ENCODE measurements at places on chromosomes 7 and 10.

- no peak overlapping the region for H3K27ac ChIP-seq
- DNase-seq = no peak
- H3K4me3 ChIP-seq = no peak overlapping the region
- no peaks in the 10 kb centered on the region for H3K36me3 ChIP-seq
These were observed 390.4 kb upstream of the LRRTM3 start for GRCh38 chr10:66535439-66535838.

DNA sequence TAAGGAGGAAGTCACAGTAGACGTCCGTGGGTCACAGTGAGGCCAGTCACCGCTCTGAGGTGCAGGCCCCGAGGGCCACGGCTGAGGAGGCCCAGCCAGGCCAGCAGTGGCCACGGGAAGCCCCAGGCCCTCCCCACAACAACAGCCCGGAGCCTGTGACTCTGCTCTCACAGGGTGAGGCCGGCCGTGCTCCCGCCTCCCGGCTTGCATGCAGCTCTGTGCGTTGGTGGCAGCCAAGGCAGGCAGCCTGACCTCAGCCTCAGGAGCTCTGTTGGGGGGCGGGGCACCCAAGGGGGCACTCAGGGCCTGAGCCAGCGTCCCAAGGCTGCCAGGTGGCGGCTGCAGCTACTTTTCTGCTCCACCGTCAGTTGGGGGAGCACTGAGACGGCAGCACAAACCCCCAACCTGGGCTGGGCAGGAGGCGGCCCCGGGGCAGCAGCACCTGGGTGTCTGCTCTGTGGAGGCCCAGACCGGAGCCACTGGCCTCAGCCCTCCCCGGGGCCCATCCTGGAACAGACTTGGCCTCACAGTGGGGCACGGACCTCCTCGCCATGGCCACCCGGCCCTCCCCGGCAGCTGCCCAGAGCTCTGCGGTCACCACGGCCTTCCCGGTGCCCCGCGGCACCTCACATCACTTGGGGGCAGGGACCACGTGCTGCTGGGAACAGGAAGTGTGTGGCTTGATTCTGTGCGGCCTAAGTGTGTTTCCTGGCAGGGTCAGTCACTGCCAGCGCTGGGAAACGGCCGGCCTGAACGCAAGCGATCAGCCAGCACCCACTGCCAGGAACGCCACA lies 13.3 kb downstream of the CYP2W1 start:
- H3K4me1 ChIP-seq = peaks cover 5% of the 10 kb centered on the region
- no peaks in the 10 kb centered on the region for H3K27me3 ChIP-seq
- H3K4me3 ChIP-seq = no peak overlapping the region
- H3K27ac ChIP-seq = no peak overlapping the region
- H3K36me3 ChIP-seq = no peaks in the 10 kb centered on the region

GRCh38 chr10:119189811-119190282 lies 11.2 kb upstream of the PRDX3 start:
- H3K27me3 ChIP-seq = no peaks in the 10 kb centered on the region
- H3K27ac ChIP-seq = no peak overlapping the region
- no peak overlapping the region for H3K4me3 ChIP-seq
- H3K36me3 ChIP-seq = no peaks in the 10 kb centered on the region

DNA sequence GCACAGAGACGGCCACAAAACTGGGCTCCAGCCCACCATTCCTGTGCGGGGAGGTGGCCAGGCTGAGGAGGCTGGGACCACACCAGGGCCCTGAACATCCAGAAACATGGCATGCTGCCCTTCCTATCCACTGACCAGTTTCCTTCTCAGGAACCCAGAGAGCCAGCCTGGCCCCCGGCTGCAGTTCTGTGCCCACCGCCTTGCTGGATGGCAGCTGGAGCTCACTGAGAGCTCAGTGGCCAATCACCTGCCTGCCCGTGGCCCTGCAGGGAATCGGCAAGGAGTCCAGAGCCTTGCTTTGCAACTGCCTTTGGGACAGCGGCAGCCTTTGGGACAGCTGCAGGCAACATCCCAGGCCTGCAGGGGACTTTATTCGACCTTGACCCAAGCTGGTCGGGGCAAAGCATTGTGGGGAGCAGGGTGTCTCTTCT lies 30.4 kb downstream of the STK32C start:
- no peak overlapping the region for H3K27ac ChIP-seq
- DNase-seq = no peak
- no peaks in the 10 kb centered on the region for H3K36me3 ChIP-seq
- H3K4me1 ChIP-seq = no peaks in the 10 kb centered on the region

- H3K4me3 ChIP-seq = no peak overlapping the region
- no peak overlapping the region for H3K27ac ChIP-seq
- no peaks in the 10 kb centered on the region for H3K4me1 ChIP-seq
- H3K27me3 ChIP-seq = no peaks in the 10 kb centered on the region
- no peaks in the 10 kb centered on the region for H3K36me3 ChIP-seq
- DNase-seq = no peak
These were observed 97.6 kb downstream of the AASS start for GRCh38 chr7:122046402-122046801.

DNA sequence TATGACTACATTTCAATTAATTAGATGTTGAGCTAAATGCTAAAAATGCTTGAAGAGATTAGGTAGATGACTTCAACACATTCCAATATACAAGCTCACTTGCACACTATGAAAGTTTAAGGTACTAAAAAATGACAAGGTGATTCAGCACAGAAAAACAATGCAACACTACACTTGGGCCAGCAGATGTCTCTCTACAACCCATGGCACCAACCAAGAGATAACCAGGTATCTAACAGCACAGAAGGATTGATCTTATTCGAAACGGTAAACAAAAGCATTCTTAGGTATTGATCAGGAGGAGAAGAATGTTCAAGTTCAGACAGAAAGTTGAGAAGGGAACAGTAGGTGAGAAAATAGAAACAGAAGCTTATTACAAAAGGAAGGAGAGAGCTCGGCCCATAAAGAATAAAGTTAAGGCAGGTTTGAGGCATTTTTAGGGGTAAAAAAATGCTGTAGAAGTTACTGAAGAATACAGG lies 248.2 kb upstream of the KLF14 start:
- no peaks in the 10 kb centered on the region for H3K36me3 ChIP-seq
- no peak overlapping the region for H3K27ac ChIP-seq
- peaks cover 69% of the 10 kb centered on the region for H3K4me1 ChIP-seq
- DNase-seq = no peak
- H3K27me3 ChIP-seq = no peaks in the 10 kb centered on the region

DNA sequence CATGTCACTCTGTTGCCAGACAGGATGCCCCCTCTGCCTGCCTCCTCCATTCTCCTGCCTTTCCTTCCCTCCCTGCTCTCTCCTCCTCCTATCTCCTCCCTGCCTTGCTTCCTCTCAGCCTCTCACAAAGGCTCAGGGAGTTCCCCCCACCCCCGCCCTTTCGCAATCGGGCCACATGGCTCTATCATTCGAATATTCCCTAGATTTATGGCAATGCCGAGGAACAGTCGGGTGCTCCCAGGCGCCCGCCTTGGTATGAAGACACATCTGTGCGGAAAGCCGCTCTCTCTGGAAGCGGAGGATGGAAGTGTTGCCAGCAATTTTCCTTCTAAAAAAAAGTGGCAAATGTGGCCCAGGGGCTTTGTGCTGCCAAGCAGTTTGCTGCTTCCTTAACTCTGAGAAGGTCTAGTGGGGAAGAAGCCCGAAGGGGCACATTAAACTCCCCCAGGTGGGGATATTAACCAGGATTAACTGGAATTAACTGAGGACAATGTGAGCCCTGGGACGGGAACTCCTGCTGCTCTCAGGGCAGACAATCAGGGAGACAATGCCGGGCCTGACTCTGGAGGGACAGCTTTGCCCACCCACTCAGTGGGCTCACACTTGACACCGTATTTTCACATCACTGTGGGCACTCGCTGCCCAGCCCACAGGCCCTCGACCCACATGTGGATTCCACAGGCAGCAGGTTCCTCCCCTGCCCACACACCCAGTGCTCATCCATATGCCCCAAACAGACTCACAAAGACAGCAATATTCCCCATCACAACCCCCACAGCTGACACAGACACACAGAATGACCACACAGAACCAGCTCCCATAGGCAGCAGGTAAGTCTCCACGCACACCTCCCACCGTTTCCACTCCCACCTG lies 88.4 kb upstream of the SMNDC1 start:
- H3K36me3 ChIP-seq = no peaks in the 10 kb centered on the region
- no peak for DNase-seq
- no peak overlapping the region for H3K4me3 ChIP-seq
- peaks cover 7% of the 10 kb centered on the region for H3K4me1 ChIP-seq

- H3K36me3 ChIP-seq = no peaks in the 10 kb centered on the region
- no peaks in the 10 kb centered on the region for H3K4me1 ChIP-seq
- H3K27me3 ChIP-seq = no peaks in the 10 kb centered on the region
- H3K27ac ChIP-seq = no peak overlapping the region
- DNase-seq = no peak
These were observed 45.5 kb downstream of the NRAP start for GRCh38 chr10:113618338-113618737.

DNA sequence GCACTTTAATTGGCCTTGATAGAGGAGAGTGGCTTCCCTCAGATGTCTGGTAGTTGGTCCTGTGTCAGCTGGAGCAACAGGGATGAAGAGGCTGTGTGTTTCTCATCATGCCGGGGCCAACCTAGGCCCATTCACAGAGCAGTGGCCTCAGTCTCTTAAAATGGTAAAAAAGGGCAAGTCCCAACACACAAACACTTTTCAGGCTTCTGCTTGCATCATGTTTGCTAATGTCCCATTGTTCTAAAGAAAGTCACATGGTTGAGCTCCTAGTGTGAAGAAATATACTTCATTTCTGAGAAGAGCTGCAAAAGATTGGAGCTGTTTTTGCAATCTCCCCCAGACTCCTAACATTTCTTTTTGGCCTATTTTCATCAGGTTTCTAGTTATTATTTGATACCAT lies 40.6 kb upstream of the RBAK start:
- DNase-seq = no peak
- H3K27ac ChIP-seq = no peak overlapping the region
- no peaks in the 10 kb centered on the region for H3K4me1 ChIP-seq
- no peaks in the 10 kb centered on the region for H3K27me3 ChIP-seq
- H3K4me3 ChIP-seq = no peak overlapping the region
- no peaks in the 10 kb centered on the region for H3K36me3 ChIP-seq

GRCh38 chr10:96124230-96125141 lies 5.6 kb upstream of the ZNF518A start:
- H3K27ac ChIP-seq = peak overlapping the region; percentile 39
- no peak overlapping the region for H3K4me3 ChIP-seq
- peaks cover 3% of the 10 kb centered on the region for H3K4me1 ChIP-seq

DNA sequence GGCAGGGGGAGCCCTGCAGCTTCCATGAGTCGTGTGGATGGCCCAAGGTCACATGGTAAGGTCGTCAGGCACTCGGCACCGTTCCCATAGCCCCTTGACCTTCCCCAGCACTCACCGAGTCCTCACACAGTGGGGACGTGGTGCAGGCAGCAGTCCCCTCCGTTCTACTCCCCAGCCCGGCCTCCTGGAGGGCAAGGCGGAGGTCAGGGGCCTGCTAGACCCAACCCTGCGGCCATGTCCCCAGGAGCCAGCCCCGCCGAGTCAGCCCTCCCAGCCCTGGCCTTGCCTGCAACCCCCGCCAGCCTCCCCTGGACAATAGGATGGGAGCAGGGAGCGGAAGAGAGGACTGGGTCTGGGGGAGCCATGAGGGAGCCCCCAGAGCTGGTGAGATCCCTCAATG lies 65.2 kb downstream of the ELFN1 start:
- H3K4me1 ChIP-seq = no peaks in the 10 kb centered on the region
- no peak overlapping the region for H3K27ac ChIP-seq
- DNase-seq = no peak
- H3K36me3 ChIP-seq = no peaks in the 10 kb centered on the region
